ENCODE measurements at places on chromosomes 6 and 20. TPM values are rescaled to one million over a fixed set of nuclear protein-coding genes. Genes with fewer than 3 reads are reported as not detected.

DNA sequence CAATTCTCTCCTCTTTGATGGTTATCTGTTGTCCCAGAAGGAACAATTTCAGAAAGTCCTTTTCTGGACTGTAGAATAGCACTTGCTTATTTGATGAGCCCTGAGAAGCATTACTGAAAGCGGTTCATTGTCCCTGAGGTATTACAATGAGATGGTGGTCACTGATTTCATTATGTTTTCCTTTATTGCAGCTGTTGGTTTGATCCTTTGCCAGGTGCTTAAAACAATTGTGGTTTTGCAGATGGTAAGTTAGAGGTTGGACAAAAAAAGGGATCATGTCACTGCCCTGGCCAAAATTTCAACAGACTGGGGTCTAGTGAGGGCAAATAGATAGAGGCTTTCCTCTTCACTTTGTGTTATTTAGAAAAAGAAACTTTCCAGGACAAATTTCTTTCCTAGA, 61.9 kb downstream of the ESR1 start:
- no peak overlapping the region for H3K4me3 ChIP-seq
- H3K36me3 ChIP-seq, result no peaks in the 10 kb centered on the region
- no peak for DNase-seq
- H3K4me1 ChIP-seq, result no peaks in the 10 kb centered on the region
- no peak overlapping the region for H3K27ac ChIP-seq

Gene HLA-G
- total RNA-seq, result 2.7 TPM

- H3K4me3 ChIP-seq, result no peak overlapping the region
- no peak overlapping the region for H3K27ac ChIP-seq
- no peaks in the 10 kb centered on the region for H3K4me1 ChIP-seq
- no peak for DNase-seq
Observed at GRCh38 chr6:88339761-88340160, 173.6 kb upstream of the CNR1 start.

GRCh38 chr20:5377484-5377883, 60.7 kb upstream of the PROKR2 start:
- no peaks in the 10 kb centered on the region for H3K36me3 ChIP-seq
- no peaks in the 10 kb centered on the region for H3K4me1 ChIP-seq
- H3K27ac ChIP-seq, result no peak overlapping the region
- no peak for DNase-seq
- no peak overlapping the region for H3K4me3 ChIP-seq
- H3K27me3 ChIP-seq, result no peaks in the 10 kb centered on the region

DNA sequence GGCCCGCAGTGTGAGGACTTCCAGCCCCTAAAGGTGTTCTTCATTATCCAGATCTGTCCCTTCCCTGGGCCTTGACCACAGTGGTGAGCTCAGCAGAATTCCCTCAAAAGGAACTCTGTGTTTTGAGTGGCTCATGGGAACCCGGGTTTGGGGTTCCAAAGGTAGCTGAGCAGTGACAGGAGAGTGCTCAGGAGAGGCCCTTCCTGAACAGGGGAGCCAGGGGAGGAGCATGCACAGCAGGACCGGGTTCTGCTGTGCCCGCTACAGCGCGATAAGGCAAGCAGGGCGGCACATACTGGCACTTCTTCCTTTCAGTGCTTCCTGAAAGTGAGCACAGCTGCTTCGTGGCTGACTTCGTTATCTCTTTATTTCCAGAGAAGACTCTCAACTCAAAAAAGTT, 88.3 kb downstream of the SSR1 start:
- DNase-seq, result no peak
- no peak overlapping the region for H3K27ac ChIP-seq
- H3K4me1 ChIP-seq, result peaks cover 6% of the 10 kb centered on the region

DNA sequence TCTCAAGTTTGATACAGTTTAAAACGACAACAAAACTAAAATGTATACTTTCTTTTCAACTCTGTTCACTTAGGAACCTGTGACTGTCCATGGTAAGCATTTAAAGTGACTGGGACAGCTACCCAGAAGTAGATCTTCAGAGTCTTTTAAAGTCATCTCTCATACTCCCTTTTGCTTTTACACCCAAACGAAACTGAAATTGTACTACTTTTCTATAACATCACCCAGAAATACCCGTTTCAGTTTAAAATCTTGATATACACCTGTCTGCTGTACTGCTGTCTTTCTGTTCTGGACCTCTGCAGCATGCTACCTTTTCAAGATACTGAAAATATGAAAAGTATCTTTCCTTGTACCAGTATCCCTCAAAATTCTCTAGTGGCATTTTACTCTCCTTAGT, 170.4 kb upstream of the THEMIS start:
- no peaks in the 10 kb centered on the region for H3K36me3 ChIP-seq
- no peaks in the 10 kb centered on the region for H3K27me3 ChIP-seq
- H3K4me3 ChIP-seq, result no peak overlapping the region

Gene SCRT2
- not detected for total RNA-seq

DNA sequence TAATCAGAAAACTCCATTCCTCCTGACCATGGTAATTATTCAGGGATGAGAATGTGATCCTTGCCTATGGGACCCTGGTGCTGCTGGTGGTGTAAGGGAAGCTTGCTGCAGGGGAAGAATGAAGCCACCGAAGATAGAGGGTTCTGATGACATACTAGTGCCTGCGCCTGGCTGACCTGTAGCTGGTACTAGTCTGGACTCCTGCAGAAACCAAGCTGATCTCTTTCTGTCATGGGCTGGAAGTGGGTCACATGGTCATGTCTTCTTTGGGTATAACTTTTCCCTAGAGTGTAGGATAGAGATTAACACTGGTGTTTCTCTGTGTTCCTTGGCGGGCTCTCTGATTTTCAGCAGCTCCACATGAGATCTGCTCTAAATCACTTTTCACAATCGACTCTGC, 8.6 kb upstream of the SLC4A11 start:
- H3K4me3 ChIP-seq, result no peak overlapping the region
- H3K4me1 ChIP-seq, result no peaks in the 10 kb centered on the region
- H3K27me3 ChIP-seq, result no peaks in the 10 kb centered on the region

Gene PLA2G7
- 1.7 TPM for total RNA-seq

- no peak overlapping the region for H3K27ac ChIP-seq
- H3K4me1 ChIP-seq, result no peaks in the 10 kb centered on the region
- H3K27me3 ChIP-seq, result no peaks in the 10 kb centered on the region
Observed at GRCh38 chr6:161199850-161200249, 74.0 kb downstream of the AGPAT4 start.

DNA sequence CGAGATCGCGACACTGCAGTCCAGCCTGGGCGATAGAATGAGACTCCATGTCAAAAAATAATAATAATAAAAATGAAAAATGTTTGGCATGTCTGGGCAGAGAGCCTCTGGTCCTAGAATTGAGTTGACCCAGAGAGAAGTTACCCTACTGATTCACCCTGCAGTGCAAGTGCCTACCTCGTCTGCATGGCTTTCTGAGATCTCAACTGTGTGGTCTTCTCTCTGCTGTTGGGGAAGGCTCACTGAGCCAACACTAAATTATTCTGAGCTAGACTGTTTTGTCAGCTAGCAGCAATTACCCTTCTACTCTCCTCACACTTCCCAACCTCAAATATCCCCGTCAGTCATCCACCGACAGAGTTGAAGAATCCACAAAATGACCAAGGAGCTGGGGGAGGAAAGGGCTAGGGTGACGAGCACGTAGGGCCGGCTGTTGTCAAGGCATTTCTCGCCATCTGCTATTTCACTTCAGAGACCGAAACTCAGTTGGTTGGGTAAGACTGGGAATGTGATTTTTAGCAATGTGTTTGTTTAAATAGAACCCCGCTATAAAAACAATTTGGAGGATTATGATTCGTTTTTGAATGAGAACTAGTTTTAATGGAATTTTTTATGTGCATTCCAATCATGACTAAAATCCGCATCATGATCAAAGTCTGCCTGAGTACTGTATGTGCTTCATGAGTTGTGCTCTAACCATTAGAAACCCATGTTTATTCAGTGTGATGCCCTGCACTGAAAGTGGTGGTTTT, 9.4 kb downstream of the MAS1 start:
- no peaks in the 10 kb centered on the region for H3K36me3 ChIP-seq
- no peak overlapping the region for H3K4me3 ChIP-seq
- no peaks in the 10 kb centered on the region for H3K4me1 ChIP-seq
- no peak for DNase-seq
- no peaks in the 10 kb centered on the region for H3K27me3 ChIP-seq

- no peak overlapping the region for H3K27ac ChIP-seq
- H3K4me3 ChIP-seq, result no peak overlapping the region
- no peaks in the 10 kb centered on the region for H3K27me3 ChIP-seq
- DNase-seq, result no peak
Observed at GRCh38 chr6:21163110-21163837, 430.3 kb upstream of the SOX4 start.

DNA sequence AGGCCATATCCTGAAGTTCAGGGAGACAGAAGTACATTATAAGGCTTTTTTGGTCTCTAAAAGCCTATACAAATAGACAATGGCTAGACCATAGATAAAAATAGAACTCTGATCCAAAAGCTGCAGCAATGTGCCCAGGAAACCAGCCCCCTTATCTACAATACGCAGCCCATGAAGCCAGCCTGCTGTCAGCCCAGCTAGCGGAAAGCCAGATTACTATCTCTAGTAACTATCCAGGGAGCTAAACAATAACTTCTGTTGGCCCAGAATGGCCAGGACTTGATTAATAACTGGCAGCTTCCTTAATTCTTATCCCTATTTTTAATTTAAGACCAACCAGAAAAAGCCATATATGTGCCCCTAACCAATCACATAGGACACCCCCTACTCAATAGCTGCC, 160.4 kb upstream of the SMLR1 start:
- DNase-seq, result no peak
- no peak overlapping the region for H3K27ac ChIP-seq
- no peaks in the 10 kb centered on the region for H3K36me3 ChIP-seq
- no peak overlapping the region for H3K4me3 ChIP-seq

DNA sequence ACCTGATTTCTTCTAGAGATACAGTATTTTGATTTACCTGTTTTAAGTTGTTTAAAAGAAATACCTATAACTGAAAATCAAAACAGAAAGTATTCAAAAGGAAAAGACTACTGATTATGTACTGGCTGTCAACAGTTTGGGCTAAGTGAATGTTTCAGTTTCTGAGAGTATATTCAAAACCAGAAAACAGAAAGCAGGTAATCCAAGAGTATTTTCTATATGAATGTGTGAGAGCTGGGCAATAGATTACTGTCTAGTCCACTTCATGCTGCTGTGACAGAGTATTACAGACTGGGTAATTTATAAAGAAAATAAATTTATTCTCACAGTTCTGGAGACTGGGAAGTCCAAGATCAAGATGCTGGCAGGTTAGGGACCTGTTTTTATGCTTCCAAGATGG, 261.0 kb downstream of the ARHGAP18 start:
- H3K36me3 ChIP-seq, result no peaks in the 10 kb centered on the region
- no peak overlapping the region for H3K4me3 ChIP-seq
- no peak overlapping the region for H3K27ac ChIP-seq
- H3K4me1 ChIP-seq, result no peaks in the 10 kb centered on the region
- H3K27me3 ChIP-seq, result no peaks in the 10 kb centered on the region
- DNase-seq, result no peak

DNA sequence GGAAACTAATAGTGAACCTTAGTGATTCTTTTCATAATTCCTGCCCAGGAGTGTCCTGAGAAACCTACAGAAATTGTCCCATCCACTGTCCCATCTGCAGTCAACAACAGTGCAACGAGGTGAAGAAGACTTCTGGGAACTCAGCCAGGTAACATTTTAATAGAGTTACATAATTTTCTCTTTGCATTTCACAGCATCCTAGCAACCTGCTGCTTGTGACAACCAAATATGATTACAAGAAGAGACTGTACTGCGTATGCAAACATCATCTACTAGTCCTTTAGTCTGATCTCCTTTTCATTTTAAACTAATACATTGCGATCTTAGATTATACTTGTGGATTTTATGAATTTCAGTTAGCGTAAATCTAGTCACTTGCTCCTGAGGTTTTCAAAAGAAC, 951.6 kb downstream of the TFAP2A start:
- H3K4me3 ChIP-seq, result no peak overlapping the region
- peaks cover 9% of the 10 kb centered on the region for H3K36me3 ChIP-seq
- DNase-seq, result no peak
- H3K4me1 ChIP-seq, result no peaks in the 10 kb centered on the region

GRCh38 chr6:5203546-5203945, 57.2 kb downstream of the LYRM4 start:
- H3K27me3 ChIP-seq, result no peaks in the 10 kb centered on the region
- H3K27ac ChIP-seq, result no peak overlapping the region
- H3K4me3 ChIP-seq, result no peak overlapping the region
- H3K4me1 ChIP-seq, result peaks cover 2% of the 10 kb centered on the region
- DNase-seq, result no peak

GRCh38 chr6:26187981-26188635, 100.9 kb downstream of the HFE start:
- H3K27ac ChIP-seq, result peak overlapping the region; percentile 99

Gene NRSN1
- not detected for total RNA-seq

DNA sequence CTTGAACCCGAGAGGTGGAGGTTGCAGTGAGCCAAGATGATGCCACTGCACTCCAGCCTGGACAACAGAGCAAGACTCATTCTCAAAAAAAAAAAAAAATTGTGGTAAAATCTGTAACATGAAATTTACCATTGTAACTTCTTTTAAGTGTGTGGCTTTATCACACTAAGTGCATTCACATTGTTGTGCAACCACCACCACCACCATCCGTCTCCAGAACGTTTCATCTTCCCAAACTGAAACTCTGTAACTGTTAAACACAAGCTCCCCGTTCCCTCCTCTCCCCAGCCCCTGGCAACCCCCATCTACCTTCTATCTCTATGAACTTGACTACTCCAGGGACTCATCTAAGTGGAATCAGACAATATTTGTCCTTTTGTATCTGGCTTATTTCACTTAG, 29.7 kb downstream of the PDRG1 start:
- no peak overlapping the region for H3K27ac ChIP-seq
- DNase-seq, result no peak
- no peaks in the 10 kb centered on the region for H3K36me3 ChIP-seq
- no peaks in the 10 kb centered on the region for H3K4me1 ChIP-seq
- no peaks in the 10 kb centered on the region for H3K27me3 ChIP-seq
- no peak overlapping the region for H3K4me3 ChIP-seq

DNA sequence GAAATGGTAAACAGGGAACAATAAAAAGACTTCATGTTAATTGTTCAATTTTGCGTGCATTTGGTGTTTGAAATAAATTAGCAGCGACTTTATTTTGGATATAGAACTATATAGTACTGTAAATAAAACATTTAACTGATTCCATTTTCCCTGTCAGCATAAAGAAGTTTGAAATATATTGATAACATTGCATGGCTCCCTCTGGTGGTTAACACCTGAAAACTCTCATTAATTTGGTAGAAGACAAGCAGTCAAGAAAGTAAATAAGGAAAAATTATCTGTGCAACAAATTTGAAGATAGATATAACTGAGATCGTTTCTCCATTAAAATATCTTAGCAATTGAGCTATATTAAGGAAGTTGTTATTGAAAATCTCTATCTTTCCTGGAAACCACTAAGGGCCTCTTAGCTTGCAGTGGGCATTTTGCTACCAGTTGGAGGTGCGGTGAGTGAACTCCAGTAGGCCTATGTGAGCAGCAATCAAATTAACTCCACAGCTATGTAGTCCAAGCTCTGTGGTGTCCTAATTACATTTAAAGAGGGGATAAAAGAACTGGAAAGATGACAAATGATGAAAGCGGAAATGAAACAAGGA, 435.7 kb upstream of the FKBP1C start:
- no peak overlapping the region for H3K27ac ChIP-seq
- no peaks in the 10 kb centered on the region for H3K4me1 ChIP-seq
- no peak for DNase-seq
- H3K36me3 ChIP-seq, result no peaks in the 10 kb centered on the region

- DNase-seq, result no peak
- no peak overlapping the region for H3K4me3 ChIP-seq
- no peaks in the 10 kb centered on the region for H3K36me3 ChIP-seq
- no peak overlapping the region for H3K27ac ChIP-seq
Observed at GRCh38 chr20:51914758-51915157, 112.4 kb upstream of the SALL4 start.

GRCh38 chr6:90226257-90226656, 70.4 kb downstream of the BACH2 start:
- H3K27me3 ChIP-seq, result no peaks in the 10 kb centered on the region
- H3K4me3 ChIP-seq, result no peak overlapping the region
- peaks cover 3% of the 10 kb centered on the region for H3K4me1 ChIP-seq
